ENCODE measurements at places on chromosomes 3 and 15.

- no peak for DNase-seq
Observed at GRCh38 chr15:63522225-63522578, 17.8 kb downstream of the USP3 start.

DNA sequence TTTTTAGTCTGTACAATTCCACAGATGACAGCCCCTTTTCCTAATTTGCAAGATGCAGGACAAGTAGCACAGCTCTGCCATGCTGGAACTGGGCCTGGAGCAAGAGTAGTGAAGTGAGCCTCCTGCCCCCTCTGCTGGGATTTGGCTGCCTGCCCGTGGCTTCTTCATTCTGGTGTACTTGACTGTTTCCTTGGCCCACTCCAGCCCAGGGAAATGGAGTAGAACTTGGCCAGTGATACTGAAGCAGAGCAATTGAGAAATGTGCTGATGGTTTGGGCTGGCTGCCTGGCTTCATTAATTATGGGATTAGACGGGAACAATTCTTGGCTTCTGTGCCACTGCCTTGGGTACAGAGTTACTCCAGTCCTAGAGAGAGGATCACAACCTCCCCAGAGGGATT lies 2.8 kb downstream of the GPD1L start:
- no peak for DNase-seq

GRCh38 chr15:33985751-33986150 lies 17.5 kb downstream of the CHRM5 start:
- no peak for DNase-seq

DNA sequence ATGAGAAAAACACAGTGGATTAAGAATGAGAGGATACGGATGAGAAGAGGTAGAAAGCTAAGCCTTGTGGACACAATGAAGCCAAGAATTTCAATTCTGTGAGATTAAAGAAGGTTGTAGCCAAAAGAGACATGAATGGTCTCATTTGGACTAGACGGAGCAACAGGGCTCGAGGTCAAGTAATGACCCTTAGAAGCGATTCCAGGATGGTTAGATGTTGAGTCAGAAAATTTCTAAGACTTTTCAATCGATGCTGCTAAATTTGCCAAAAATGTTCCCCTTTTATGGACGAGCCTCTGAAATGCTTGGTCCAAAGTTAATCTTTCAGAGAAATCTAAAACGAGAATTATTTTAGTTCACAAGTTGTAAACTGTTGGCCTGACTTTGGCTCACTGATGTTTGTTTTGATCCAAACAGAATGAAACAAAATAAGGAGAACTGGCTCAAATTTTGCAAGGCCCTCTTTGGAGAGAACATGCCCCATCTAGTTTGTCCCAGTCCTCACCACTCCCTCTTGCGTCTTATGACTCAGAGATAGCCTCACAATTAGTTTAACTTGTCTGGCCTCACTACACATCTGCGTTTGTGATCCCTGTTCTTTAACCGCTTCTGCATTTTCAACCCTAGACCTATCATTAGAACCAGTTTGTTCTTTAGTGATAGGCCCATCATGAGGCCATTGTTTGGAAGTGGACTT lies 235.5 kb downstream of the PDZRN3 start:
- no peak for DNase-seq

GRCh38 chr3:24736701-24737100 lies 242.1 kb upstream of the THRB start:
- no peak for DNase-seq

GRCh38 chr3:15300323-15301078 lies 31.9 kb downstream of the SH3BP5 start:
- no peak for DNase-seq

- DNase-seq = no peak
Observed at GRCh38 chr3:17258823-17259436, 374.2 kb downstream of the PLCL2 start.

- no peak for DNase-seq
Observed at GRCh38 chr15:71804695-71805470, 5.5 kb upstream of the NR2E3 start.
